ENCODE measurements at places on chromosomes 5 and 9.
A peak's percentile ranks its signal among the peaks of the same experiment; 100 is the strongest.

DNA sequence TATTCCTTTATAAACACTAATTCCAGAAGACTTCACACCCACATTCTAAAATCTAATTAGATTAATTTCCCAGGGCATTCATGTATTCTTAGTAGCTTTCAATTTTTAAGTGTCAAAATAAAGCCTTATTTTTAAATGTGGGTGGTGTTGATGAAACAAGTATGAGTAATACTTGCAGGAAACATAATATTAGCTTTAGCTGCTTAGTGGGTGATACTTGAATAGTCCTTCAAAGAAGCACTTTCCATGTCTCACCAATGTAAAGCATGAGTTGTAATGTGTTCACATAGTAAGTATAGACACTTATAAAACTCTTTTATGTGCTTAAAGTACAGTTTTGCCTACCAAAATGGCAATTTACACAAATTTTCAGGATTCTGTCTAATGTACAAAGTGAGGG lies 6.9 kb downstream of the FNBP1 start:
- DNase-seq: no peak

DNA sequence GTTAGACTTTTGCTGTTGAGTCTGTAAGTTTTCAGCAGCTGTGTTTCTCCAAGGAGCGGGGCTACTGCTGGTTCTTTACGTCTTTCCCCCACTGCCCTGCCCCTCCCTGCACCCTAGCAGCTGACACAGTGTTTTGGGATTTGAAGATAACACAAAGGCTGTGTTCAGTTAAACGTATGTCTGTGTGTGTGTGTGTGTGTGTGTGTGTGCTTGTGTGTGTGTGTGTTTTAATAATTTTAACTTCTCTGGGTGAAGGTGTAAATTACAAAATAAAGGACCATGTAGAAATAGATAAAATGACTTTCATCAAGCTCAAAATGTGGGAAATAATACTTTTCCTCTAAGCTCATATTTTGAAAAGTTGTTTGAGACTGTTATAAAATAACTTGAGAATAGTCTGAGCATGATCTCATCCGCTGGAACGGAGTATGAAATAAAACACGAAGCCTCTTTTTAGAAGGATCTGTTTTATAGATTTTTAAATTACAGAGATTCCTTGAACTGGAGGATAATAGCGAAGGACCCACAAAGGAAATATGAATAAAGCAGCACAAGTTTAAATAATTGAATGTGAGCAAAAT lies 10.9 kb downstream of the ABL1 start:
- DNase-seq: no peak

- DNase-seq: no peak
These were observed 1417.0 kb upstream of the ACO1 start for GRCh38 chr9:30967476-30967875.

- DNase-seq: no peak
These were observed 252.0 kb upstream of the GAS1 start for GRCh38 chr9:87199278-87199677.

DNA sequence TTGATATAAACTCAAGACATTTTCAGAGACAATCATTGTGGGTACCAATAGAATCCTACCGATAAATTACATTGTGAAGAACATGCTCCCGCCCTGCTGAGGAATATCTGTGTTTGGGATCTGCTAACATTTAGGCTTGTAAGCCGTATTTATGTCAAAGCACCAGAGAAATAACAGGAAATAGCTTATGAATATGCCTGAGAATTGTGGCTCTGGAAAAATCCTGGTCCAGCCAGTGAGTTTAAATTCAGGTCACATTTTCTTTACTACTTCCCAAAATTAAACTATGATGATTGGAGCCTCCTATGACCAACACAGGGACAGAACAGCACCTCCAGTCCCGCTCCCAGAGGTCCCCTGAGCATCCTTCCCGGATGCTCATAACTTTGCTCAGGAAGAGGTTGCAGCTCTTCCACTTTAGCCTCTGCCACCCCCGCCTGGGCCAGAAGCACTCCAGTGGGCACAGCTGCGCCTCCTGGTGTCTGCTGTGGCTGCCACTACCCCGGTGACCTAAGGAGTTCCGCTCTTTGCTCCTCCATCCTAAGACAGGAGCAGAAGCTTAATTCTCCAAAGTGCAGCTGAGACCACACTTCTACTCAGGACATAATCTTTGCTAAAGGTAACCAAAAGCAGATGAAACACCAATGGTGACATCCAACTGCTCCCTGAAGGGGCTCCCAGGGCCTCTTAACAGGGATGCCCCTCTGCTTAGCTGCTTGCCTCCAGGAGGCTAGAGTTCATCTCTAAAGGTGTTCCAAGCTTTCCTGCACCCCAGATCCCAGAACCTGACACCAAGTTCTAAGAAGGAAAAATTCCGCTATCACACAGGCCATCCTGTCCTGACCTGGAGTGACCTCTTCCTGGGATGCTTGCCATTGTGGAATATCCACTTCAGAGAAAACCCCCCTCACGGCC lies 58.8 kb downstream of the SLC1A1 start:
- peak; percentile 22 for DNase-seq

DNA sequence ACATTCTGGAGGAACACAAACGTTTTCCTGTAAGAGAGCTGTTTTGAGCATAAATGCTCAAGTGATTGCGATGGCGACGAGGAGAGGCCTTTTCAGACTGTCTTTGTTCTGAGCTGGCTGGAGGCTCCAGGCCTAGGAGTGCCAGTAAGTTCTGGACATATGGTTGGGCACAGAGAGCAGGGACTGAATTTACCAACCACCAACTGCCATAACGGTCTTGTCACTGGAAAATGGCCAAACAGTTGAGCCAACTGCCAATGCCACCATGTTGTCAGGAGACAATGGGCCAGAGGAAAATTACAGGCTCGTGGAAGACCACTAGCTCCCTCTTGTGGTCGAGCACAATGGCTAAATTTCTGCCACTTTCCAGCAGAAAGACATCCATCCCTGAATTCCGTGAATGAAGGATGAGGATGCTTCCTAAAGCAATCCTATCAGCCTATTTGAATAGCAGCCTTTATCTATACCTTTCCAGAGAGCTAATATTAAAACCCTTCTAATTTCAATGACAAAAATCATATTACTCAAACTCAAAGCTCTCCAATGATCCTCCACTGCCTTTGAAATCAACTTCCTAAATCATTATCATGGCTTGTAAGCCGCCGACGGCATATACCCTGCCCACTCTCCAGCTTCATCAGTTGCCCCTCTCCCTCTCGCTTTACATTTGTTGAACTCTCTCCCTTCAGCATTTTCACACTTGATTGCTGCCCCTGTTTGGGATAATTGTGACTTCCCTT lies 66.9 kb upstream of the GLIS3 start:
- DNase-seq: peak; percentile 97

- no peak for DNase-seq
These were observed 737 bp downstream of the NANS start for GRCh38 chr9:98057138-98057799.

Measured in cerebellar cortex (tissue), 1 donor.